ENCODE measurements at places on chromosomes 4 and X.

GRCh38 chr4:26061248-26061986, 147.4 kb downstream of the SMIM20 start:
- no peak for DNase-seq

DNA sequence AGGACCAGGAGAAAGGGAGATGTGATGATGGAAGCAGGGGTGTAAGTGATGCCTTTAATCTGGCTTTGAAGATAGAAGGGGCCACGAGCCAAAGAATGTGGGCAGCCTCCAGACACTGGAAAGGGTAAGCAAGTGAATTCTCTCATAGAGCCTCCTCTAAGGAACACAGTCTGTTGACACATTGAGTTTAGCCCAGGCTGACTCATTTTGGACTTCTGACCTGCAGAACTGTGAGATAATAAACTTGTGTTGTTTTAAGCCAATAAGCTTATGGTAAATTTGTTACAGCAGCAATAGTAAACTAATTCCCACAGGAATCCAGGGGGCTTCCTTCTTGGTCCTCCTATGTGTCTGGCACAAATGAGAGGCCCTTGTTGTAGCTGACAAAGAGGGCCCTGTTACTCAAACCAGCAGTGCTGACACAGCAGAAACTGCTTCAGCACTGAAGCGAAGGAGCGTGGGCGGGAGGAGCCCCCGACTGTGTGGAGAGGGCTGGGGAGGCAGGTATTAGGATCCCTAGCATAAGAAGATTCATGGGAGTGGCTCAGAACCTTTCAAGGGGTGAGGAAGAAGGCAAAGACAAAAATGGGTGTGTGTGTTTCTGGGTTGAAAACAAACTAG, 268.7 kb downstream of the NR3C2 start:
- no peak for DNase-seq

GRCh38 chrX:21972721-21973120, 32.2 kb downstream of the SMS start:
- DNase-seq = peak; percentile 4

DNA sequence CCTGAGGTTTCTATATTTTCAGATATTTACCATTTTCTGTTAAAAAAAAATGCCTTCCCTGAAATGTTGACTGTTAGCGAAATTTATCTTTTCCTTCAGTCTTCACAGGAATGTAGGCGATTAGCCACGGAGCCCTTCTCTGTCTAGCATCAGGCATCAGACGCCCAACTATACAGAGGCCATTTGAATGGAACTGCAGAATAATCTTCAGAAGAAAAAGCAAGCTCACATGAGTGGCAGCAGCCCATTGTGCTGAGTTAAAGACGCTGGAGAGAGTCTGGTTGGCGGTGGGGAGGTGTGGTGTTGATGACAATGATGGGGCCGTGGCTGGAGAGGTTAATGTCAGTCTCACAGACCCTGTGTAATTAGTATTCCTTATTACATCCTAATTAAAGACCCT, 196.8 kb upstream of the LEF1 start:
- DNase-seq = no peak

GRCh38 chrX:23513121-23513520, 154.2 kb upstream of the PRDX4 start:
- no peak for DNase-seq

DNA sequence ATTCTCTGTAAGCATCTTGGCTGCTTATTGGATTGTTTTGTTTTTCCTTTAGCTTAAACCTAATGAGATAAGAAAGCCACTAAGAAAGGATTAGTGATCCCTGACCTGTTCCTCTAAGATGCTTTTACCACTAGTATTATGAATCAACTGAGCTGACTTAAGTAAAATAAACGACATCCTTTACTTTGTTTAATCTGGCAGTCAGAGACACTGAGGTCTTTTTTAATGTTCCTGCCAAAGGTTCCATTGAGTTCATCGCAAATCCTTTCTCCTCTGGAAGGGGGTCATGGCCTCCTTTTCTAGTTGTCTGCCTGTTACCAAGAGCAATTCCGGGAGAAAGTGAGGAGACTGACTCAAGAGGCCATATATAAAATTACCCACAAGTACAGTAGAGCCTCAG, 1038.3 kb upstream of the SLIT2 start:
- no peak for DNase-seq

GRCh38 chrX:68826113-68826980, 2.5 kb upstream of the EFNB1 start:
- no peak for DNase-seq

GRCh38 chr4:70624226-70624793, 4.2 kb upstream of the ENAM start:
- no peak for DNase-seq

DNA sequence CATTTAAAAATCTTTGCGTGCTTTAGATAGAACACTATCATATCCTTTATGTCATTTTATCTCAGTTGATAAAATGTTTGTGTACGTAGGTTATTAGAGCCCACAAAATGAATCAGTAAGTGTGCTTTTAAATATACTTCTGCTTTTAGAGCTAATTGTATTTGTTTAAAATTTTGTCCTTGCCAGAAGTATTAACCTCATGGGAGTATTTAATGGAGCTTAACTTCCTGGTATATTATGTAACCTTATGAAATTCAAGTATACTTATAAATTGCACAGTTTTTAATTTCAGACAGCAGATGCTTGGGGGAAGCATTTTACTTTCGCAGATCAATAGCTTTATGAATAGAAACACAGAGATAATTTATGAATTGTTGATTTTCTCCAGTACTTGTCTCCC, 90.2 kb downstream of the DIPK2B start:
- DNase-seq = no peak

DNA sequence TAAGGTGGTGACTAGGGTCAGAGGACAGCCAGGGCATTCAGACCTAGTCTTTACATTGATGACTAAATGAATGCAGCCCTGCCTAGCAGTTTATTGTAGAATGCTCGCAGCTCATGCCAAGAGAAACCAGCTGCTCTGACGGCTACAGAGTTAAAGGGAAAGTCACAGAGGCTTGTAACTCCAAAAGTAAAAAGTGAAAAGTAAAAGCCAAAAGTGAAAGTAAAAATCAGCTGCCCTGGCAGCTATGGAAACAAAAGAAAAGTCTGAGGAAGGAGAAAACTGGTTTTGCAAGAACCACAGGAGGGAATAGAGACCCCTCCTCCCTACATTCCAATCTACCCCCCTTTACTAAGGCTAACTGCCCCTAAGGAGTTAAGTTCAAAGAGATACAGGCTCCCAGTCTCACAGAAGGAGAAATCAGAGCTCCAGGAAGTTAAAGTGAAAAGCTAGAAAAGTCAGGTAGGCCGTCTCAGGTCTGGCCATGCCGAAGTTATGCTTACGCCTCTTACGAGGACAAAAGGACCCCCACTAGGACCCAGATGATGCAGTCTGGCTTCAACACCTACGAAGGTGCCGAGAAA, 6.0 kb downstream of the GAGE10 start:
- DNase-seq = no peak

Data from stimulated activated CD4-positive, alpha-beta T cell treated with anti-CD3 and anti-CD28 coated beads, TNF-alpha, amount 100 ng/mL, for 4 hours (primary cell).